Stimulated activated CD8-positive, alpha-beta memory T cell treated with anti-CD3 and anti-CD28 coated beads, Interleukin-7, amount 100 ng/mL, for 4 hours (primary cell): ENCODE measurements at places on chromosomes 2 and 18.

GRCh38 chr18:23270986-23271680, 135.8 kb downstream of the CABLES1 start:
- no peak for DNase-seq

GRCh38 chr2:54081574-54081973, 33.8 kb upstream of the ACYP2 start:
- no peak for DNase-seq

GRCh38 chr18:75478996-75479880, 51.7 kb upstream of the SMIM21 start:
- no peak for DNase-seq

- DNase-seq = no peak
Measured at GRCh38 chr2:38997781-38998180, 108.1 kb downstream of the ARHGEF33 start.

- DNase-seq = no peak
Measured at GRCh38 chr2:8324164-8324856, 357.5 kb upstream of the ID2 start.

DNA sequence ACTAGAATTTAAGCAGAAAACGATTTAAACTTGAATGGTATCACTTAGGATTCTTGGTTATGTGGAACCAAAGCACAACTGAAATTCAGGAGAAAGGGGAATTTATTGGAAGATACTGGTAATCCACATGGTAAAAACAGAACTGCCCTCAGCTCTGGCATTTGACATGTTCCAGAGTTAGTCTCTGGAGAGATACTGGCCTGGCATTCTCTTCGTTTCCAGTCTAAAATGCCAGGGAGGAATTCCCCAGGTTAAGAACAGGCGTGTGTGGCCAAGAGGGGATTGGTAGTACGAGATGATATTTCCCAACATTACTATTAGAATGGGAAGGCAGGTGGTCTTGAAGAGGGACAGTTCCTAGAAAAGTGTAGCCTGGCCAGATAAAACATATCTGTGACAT, 68.5 kb upstream of the TXNDC2 start:
- no peak for DNase-seq

DNA sequence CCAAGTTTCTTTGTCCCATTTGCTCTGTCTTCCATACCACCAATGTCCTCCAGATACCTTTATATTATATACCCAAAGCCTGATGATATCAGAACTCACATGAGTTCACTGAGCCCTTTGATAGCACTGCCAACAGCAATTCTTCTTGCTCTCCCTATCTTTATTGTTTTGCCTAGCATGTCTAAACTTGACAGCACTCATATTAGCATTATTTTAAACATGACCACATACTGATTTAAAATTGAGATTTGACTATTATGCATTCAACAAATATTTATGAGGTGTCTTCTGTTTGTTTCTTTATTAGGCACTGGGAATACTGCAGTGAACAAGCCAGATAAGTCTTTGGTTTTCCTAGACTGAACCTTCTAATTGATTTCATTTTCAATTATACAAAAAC, 587.3 kb upstream of the GCFC2 start:
- no peak for DNase-seq

DNA sequence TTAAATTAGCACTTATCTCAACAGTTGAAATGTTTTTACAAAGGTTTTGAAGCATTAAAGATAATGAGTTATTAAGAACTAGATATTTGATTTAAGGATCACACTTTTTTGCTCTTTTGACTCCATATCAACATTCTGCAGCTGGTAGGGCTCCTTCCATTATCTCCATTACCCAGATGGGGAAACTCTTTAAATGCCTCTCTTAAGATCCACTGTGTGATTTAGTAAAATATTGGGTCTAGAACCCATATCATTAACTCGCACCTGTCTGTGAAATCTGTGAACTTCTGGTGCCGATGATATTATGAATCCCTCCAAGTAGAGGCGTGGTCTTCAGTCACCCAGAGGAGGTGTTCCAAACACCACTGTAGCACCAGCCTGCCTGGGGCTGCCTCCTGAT, 466.2 kb downstream of the TSN start:
- DNase-seq = no peak

GRCh38 chr2:240435457-240435947, at the start of gene GPC1:
GPC1 (plus strand) TSS chr2:240435663; CDS start chr2:240435919, 256 bp downstream.
- DNase-seq = no peak

DNA sequence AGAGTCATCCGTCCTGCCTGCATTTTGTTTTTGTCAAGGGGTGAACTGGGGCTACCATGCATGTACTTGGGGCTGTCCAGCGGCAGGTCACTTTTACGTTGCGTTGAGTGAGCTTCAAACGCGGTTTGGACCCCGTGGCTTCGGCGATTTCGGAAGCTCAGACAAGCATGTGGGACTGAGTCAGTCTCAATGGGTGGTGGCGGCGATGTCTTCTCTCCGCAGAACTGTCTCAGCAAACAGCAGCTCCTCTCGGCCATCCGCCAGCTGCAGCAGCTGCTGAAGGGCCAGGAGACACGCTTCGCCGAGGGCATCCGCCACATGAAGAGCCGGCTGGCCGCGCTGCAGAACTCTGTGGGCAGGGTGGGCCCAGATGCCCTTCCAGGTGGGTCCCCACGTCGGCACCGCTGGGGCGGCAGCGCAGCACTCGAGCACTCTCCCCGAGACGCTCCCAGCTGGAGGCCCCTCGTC, 21.3 kb downstream of the FBLN7 start:
- no peak for DNase-seq

- no peak for DNase-seq
Measured at GRCh38 chr2:229679393-229680125, 34.8 kb downstream of the DNER start.

DNA sequence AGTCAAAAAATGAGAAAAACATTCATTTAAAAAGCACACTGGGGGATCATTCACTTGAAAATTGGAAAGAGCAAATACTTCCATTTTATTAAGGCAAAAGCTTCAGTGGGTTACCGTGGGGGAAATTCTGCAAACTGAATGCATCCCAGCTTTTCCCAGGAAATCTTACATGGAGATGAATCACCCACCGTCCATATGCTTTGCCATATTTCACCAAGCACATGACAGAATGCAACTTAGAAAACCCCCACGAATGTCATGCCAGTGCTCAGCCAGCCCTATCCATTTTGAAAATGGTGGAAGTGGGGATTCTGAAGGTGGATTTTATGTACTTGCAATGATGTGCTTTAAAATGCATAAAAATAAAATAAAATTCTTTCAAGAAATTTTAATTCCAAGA, 485.5 kb upstream of the ID2 start:
- no peak for DNase-seq

GRCh38 chr2:30105556-30105955, 41.3 kb upstream of the YPEL5 start:
- DNase-seq = no peak

DNA sequence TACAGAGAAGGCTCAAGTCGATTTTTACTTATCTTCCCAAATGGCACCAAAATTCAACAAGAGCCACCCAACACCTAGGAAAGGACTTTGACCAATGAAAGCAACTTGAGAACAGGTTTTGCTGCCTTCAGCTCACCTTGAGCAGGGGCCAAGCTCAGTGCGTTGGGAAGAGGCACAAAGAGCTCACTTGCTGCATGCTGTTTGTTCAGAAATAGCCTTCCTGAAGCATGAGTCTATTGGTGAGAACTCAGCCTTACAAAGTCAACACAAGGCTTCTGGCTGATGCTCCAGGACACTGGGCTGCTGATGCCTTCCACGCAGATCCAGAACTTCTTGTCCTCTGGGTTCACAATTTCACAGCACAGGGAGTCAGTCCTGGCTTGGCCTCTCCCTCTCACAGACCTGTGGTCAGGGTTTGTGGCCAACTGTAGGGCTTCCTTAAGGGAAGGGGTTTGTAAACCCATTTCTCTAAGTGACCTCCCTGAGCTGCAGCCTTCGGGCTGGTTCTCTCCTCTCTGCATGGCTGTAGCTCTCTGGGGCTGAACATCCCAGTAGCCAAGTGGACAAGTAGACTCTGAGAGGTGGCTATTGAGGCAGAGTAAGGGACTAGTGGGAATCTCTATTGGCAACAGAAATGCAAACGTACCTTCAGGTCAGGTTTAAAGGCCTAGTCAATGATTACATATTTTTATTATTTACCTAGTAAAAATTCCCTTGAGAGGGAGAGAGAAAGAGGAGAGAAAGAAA, 124.7 kb upstream of the GATA6 start:
- DNase-seq = no peak
